Inflammatory macrophage (primary cell): ENCODE measurements at places on chromosomes 2 and 18.

GRCh38 chr2:188526701-188527100 is 235.0 kb downstream of the GULP1 start:
- no peak for DNase-seq

DNA sequence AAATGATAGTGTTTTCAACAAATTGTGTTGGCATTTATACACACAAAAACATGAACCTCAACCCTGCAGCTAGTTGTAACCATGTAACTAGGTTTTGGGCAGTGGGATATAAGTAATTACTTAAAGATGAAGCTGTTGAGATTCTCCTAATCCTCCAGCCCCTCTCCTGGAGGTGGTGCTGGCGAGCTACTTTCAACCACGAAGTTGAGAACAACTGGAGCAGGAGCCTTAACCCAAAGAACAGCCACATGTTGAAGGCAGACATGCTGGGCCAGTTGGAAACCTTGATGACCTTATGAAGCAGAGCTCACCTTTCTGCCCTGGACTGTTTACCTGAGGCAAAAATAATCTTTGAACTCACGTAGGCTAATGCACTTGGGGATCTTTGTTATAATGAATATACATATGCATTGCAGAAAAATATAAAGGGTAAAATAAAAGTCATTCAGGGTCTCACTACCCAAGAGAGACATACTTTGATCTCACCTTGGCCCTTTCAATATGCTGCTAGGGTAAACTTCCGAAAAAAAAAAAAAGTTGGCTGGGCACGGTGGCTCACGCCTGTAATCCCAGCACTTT is 89.6 kb upstream of the NPAS2 start:
- DNase-seq = peak; percentile 72

- peak; percentile 96 for DNase-seq
These were observed 266.8 kb downstream of the ALPK2 start for GRCh38 chr18:58362027-58362575.

GRCh38 chr2:65916785-65917295 is 484.4 kb upstream of the SPRED2 start:
- DNase-seq = no peak

- DNase-seq = no peak
These were observed 166.2 kb downstream of the CDCA7 start for GRCh38 chr2:173520918-173521317.

DNA sequence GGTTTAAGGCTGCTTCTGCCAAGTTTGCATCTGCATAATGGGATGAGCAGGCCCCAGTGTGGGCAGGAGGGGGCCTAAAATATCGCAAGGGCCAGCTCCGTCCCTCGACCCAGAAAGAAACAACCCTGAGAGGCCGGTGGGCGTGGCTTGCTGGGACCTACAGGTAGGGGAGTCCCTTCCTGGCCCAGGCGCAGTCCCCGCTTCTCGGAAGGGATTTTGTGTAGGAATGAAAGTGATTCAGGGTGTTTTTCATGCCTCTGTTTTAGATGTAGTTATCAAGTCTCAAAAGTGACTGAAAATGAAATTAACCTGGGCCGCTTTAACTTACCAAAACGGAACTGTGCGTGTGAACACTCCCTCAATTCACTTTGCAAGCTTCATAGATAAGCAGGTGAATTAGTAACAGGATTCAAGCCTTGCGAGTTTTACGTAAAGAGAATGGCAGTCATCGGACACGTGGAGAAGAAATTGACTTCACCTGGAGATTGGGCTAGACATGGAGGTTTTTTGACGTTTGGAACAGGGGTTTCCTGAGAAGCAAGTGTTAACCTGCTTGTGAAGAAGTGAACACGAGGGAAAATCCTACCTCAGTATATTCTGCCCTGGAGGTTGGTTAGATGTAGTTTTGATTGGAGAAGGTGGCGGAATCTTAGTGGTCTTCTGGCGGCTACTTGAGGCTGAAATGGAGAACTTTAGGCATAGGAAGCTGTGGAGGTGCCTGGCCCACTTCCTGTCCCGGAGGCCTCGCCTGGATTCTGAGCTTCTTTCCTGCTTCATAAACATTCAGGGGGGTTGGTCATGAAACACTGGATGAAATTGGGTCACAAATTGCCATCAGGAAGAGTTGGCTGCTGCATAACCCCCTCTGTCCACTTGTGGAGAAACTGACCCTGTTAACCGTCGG is 1.7 kb downstream of the NCK2 start:
- no peak for DNase-seq

- no peak for DNase-seq
These were observed 123.8 kb upstream of the STON1 start for GRCh38 chr2:48406116-48406515.

- DNase-seq = no peak
These were observed 472.4 kb upstream of the SALL3 start for GRCh38 chr18:78507217-78507616.

DNA sequence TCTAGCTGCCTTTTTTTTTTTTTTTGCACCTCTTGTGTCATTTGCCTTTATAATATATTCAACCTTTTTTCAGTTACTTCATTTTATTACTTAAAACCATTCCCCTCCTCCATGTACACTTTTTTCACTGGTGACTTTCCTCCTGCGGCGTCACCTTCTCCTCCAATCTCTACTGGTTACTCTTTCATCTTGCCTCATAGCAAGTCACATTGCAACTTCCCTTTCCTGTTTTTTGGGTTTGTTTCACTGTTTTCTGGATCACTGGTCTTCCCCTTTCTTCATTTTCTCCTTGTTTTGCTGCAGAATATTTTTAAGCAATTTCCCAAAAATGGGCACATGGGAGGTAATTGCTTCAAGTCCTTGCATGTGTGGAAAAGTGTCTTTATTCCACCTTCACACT is 37.7 kb upstream of the GPR155 start:
- peak; percentile 95 for DNase-seq

- DNase-seq = peak; percentile 82
These were observed 627 bp upstream of the CRACDL start for GRCh38 chr2:98936353-98937351.

DNA sequence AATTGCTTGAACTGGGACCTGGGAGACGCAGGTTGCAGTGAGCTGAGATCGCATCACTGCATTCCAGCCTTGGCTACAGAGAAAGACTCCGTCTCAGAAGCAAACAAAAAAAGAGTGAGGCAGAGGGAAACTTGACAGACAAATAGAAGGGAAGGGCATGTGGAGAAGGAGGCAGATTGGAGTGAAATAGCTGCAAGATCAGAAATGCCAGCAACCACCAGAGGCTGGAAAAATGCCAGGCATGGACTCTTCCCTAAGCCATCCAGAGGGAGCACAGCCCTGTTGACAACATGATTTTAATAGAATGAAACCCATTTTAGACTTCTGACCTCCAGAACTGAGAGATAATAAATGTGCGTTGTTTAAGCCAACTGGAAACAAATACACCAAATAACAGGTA is 447.2 kb upstream of the SPHKAP start:
- DNase-seq = no peak

GRCh38 chr2:232508251-232508650 is 11.9 kb upstream of the PRSS56 start:
- DNase-seq = no peak

GRCh38 chr2:132374961-132375360 is 41.6 kb upstream of the GPR39 start:
- DNase-seq = peak; percentile 19
